ENCODE measurements at places on chromosomes 16 and 17.

- DNase-seq, result no peak
Observed at GRCh38 chr17:51493206-51493605, 232.9 kb downstream of the UTP18 start.

- no peak for DNase-seq
Observed at GRCh38 chr16:83420206-83420760, 387.5 kb upstream of the HSBP1 start.

DNA sequence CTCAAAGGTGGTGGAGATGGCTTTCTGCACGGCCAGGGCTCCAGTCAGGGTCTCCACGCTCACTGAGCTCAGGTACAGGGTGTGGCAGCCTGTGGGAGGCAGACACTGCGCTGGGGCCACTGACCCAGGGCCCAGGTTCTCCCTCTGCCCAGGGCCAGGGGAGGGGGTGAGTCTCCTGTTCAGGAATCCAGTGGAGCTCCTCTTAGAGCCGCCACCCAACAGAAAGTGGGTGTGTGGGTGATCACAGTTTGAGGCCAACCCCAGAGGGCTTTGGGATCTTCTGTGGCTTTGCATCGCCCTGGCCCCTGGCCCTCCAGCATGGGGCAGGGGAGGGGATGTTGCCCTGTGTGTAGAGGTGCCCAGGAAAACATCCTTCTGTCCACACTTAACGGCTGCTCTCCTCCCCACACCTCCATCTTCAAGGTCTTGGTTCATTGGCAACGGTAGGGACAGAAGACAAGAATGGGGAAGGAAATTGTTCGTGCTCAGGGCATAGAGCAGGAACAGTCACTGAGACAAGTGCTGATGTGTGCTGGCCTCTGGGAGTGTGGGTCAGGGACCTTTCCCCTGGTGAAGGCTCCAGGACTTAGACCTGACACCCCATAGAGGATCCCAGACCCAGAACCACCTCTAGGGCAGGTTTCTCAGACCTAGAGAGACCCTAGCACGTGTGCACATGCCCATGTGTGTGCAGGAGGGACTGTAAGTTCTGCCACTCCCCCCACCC lies 21.5 kb downstream of the TNS4 start:
- no peak for DNase-seq

GRCh38 chr17:44065668-44066203 lies 735 bp downstream of the LSM12 start:
- DNase-seq, result no peak

DNA sequence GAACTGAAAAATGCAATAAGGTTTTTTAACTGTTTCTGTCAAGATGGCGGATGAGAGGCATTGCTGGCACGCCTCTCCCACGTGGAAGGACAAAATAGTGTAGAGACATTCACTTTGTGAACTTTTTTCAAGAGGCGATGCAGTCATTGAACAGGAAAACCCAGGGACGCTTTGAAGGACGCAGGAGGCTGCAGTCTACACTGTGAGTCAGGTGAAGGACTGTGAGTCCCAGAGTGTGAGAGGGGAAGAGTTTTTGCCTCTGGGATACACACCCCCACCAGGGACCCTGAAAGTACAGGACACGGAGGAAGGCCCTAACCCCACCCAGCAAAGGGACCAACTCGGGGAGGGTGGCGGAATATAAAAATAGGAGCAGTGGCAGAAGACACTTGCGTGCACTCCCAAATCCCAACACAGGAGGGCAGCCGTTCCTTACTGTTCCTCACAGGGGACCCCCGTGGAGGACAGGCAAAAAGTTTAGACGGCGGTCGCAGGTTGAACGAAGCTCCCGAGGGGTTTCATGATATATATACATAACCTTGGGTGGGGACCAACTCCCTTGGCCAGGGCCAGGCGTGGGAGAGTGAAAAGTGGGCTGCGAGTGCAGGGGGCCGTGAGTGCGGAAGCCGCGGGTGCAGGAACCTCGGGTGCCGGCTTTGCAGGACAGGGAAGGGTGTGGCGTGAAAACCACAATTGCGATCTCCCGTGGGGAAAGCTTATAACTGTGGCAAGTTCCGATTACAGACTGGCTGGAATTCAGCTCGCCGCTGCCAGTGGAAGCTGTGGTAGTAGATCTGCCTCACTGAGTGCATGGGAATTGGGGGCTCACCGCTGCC lies 82.0 kb upstream of the ALOX12 start:
- peak; percentile 58 for DNase-seq

DNA sequence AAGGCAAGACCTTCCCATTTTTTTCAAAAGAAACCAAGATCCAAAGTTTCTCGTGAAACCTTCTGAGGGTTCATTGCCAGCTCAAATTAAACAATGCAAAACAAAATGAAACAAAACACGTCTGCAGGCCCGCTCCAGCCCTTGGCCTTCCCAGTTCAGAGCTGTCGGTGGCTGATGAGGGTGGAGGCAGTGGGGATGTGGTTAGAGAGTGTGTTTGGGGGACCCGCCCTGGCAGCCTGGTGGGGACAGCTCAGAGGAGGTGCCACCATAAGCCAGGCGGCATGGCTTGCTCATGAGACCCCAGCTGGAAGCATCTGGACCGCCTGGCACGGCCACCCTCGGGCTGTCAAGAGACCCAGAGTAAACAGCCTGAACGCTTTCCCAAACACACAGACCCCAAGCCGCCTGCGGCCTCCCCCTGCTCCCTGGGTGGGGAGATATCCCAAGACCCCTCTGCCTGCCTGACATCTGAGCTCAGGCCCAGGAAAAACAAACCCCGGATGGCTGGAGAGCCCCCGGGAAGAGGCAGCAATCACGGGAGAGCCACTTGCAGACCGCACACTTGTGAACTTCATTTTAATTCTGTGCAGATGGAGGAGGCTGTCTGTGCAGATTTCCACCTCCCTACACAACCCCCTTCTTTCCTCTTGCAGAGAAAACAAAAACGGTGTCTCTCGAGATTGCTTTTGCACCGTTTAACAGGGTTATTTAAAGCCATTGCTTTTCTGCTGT lies 35.4 kb upstream of the LITAF start:
- no peak for DNase-seq

DNA sequence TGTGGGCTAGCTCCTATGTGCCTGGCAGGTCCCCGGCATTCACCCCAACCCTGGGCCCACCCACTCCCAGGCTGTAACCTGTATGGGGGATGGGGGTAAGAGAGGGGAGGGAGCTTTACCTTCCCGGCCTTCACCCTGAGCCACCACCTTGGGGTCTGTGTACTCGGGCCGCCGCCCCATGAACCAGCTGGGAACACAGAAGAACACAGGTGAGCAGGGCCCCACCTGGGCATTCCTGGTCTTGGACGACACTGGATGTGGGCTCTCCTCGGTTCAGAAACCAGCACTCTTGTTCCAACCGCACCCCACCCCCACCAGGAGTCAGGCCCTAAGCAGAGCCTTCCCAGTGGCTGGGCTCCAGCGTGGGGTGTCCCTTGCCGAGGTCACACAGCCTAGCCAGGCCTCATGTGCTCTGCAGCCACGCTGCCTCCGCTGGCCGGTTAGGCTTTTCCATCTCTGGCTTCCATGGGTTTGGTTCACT lies 18.8 kb downstream of the B9D1 start:
- DNase-seq, result no peak

GRCh38 chr16:30724641-30725417 lies 23.4 kb upstream of the PHKG2 start:
- DNase-seq, result no peak

DNA sequence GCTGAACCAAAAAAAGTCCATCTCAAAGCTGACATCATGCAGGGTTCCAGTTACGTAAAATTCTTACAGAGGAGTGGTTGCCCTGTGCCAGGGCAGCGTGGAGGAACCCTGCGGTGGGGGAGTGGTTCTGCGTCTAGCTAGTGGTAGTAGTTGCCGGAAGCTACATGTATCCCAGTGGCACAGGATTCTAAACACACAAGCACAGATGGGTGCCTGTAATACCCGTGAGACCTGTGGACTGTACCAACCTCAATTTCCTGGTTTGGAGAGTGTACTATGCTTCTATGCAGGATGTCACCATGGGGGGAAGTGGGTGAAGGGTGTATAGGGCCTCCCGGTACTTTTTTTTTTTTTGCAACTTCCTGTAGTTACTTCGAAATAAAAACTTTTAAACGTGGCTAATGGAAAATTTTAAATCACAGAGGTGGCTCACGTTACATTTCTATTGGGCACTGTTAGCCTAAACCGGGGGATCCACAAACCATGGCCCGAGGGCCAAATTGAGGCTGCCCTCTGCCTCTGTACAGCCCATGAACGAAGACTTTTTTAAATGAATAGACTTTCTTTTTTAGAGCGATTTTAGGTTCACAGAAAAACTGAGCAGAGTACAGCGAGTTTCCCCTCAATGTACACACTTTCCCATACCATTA lies 38.5 kb downstream of the TBC1D16 start:
- DNase-seq, result peak; percentile 31

DNA sequence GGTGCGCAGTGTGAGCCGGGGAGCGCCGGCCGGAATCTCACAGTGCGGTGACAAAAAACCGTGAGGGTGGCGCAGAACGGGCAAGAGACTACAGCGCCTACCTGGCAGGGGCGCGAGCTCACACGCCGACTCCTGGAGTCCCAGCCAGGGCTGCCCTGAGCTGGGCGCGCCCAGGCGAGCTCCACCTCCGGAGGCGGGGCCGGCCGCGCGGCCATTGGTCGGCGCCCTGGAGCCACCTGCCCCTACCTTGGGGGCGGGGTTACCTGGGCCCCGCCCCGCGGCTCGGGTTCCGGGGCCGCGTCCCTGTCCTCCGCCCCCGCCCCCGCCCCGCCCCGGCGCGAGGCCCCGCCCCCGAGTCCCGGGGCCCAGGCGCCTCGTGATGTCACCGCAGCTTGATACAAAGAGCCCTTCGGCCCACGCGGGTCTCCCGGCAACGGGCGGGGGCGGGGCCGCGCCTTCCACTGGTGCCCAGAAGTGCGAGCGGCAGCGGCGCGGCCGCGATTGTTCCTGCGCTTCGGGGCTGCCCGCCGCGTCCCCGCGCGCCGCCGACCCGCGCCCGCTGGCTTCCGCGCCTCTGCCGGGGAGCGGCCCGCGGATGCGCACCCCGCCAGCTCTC lies 96.3 kb downstream of the RAB11FIP4 start:
- DNase-seq, result peak; percentile 90

GRCh38 chr17:550463-551180 lies 164.0 kb downstream of the VPS53 start:
- no peak for DNase-seq

GRCh38 chr16:87409781-87410180 lies 17.6 kb downstream of the MAP1LC3B start:
- no peak for DNase-seq

- DNase-seq, result no peak
Observed at GRCh38 chr16:76265434-76266045, 11.7 kb upstream of the CNTNAP4 start.

DNA sequence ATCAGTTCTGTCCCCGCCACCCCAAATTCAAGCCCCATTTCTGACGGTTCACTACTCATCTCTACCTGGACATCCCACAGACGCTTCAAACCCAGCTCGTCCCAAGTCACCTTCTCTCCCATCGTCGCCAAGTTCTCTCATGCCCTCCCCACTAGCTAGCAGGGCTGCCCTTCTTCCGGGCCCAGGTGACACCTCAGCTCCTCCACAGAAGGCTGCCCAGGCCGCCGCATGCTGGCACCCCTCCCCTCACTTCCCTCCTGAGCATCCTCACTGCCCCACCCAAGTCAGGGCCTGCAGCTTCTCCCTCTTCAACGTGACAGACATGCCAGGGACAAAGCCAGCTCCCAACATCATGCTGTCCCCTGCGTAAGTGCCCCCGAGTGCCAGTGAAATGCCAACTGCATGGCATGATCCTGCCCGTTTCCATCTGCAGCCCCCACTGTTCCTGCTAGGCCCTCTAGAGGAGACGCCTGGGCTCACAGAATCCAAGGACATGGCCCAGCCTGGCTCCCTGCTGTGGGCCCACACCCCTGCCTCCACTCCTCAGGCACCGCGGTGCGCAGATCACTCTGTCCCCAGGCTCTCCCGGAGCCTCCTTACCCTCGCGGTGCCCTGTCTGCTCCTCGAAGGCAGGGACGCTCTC lies 5.9 kb downstream of the CYB561 start:
- no peak for DNase-seq

DNA sequence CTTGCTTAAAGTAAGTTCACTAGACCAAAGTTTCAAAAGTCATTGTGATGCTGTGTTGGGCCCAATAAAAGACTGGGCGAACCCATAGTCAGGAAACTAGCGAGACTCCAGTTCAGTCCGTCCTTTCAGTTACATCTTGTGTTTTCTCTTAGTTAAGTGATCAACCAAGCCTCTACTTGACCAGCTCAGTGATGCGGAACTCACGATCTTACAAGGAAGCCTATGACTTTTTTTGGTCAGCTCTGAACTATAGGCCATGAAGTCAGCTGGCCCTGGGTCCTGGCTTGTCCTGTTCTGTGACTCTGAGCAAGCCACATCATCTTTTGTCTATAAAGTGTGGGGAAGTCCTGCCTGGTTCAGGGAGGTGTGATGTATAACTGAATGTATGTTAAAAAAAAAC lies 21.7 kb upstream of the WSCD1 start:
- DNase-seq, result no peak

DNA sequence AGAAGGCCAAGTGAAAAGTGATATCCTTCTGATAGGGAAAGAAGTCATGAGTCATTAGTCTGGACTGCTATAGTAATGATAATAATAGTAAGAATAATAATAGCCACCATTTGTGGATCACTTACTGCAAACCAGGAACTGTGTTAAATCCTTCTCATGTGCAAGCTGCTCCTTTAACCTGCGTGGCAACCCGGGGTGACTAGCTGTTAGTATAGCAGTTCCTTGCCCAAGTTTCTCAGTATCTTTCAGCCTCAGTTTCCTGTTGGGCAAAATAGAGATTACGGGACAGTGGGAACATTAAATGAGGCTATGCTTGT lies 129.5 kb downstream of the CDH13 start:
- no peak for DNase-seq

DNA sequence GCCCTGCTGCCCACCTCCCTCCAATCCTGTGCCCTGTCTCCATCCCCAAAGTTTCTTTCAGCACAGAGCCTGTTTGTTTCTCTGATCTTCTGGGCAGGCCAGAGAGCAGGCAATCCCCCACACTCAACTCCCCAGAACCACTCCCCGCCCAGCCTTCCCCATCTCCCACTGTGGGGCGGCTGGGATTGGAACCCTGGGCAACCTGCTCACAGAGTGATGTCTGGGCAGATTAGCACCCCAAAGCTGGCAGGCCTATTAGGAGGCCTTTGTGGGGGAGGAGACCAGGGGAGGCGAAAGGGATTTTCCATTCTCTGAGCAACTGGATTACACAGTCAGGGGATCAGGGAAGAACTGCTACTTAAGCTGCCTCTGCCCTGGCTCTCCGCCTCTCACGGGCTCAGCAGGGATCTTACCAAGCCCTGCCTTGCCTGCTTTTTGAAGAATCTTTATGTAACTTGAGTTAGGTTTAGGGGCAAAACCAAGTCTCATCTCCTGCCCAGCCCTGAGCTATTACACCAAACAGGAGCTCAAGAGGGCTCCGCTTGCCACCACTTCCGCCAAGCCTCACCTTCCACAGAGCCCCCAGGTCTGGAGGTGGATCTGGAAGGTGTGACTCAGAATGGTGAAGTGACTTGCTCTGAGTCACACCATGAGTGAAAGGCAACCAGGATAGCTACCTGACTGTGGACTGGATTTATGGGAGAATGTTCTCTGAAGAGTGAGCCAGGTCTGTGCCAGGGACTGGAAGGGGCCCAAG lies 16.0 kb upstream of the LHX1 start:
- no peak for DNase-seq

- no peak for DNase-seq
Observed at GRCh38 chr17:71330099-71330375, 790.8 kb upstream of the SOX9 start.

GRCh38 chr17:77617516-77617915 lies 341.0 kb upstream of the TNRC6C start:
- DNase-seq, result no peak

- DNase-seq, result peak; percentile 31
Observed at GRCh38 chr16:31382485-31383161, 10.5 kb upstream of the ITGAD start.

All from stimulated activated CD8-positive, alpha-beta memory T cell treated with anti-CD3 and anti-CD28 coated beads, Interleukin-7, amount 100 ng/mL, for 1 hour (primary cell).